Stimulated activated CD8-positive, alpha-beta memory T cell treated with anti-CD3 and anti-CD28 coated beads, Interleukin-7, amount 100 ng/mL, for 24 hours (primary cell): ENCODE measurements at places on chromosomes 1 and 21.

DNA sequence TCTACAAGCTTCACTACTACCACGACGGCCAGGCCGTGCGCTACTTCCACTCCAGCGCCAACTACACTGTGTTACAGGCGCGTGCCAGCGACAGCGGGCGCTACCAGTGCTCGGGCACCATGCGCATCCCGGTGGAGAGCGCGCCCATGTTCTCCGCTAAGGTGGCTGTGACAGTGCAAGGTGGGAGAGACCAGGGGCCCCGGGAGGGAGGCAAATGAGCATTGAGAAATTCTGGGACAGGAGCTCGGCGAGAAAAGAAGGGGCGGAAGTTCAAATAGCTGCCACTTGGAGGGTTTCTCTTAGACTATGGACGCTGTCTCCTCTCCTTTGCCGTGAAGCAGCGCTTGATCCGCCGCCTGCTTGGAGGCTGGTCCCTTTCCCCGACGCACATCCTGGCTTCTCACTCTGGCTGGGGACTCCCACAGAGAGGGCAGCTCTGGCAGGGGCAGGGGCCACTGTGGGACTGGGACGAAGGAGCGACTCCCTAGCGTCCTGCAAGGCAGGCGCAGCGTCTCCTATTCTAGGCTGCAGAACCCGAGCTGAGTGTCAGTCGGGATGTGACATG is 4.6 kb downstream of the FCRLB start:
- no peak for DNase-seq

- no peak for DNase-seq
Observed at GRCh38 chr1:184724843-184725242, 29.8 kb downstream of the EDEM3 start.

DNA sequence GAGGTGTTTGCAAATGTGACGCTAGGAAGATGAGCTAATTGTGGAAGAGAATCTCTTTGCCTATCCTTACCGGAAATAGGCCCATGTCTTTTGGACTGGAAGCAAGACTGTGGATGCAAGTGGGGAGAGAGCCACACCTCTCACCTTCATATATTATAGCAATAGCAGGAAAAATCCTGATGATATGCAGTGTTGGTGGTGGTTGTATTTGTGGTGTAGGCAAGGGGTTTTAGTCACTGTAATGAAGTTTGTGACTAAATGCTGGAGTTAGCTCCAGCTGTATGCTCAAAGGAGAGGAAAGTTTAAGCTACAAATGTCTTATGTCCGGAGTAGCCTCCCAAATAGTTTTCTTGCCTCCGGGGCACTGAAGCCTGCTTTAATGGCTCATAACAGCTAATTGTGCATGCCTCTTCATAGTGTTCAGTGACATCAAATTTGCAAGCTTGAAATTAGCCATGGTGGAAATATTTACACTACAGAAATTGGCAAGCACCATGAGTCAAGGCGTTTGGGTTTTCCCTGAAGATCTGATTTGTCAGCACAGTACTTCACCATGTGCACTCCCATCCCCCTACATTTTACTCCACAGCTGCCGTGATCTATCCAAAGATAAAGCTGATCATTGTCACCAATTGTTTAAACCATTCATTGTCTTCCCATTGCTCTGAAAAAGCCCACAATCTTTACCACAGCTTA is 102.6 kb upstream of the ZNF644 start:
- DNase-seq: no peak

DNA sequence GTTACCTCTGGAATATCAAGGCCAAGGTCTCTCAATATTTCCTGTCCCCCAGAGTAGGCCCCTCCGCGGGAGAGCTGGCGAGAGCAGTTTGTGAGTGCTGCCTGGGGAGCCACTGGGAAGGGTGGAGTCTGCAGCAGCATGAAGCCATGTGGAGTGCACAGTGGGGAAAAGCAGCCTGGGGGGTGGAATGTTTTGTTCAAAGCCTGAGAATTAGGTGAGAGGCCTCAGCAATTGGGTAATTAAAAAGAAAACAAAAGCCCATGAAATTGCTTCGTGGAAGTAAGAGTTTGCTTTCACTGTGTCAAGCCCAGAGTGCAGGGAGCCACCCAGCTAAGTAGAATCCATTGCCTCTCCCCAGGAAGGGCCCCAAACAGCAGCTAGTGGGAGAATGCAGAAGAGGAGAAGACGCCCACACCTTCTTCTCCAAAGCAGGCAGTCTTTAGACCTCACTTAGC is 30.2 kb upstream of the DISC1 start:
- DNase-seq: no peak

GRCh38 chr1:157105298-157105987 is 5.8 kb upstream of the ETV3L start:
- DNase-seq: no peak

DNA sequence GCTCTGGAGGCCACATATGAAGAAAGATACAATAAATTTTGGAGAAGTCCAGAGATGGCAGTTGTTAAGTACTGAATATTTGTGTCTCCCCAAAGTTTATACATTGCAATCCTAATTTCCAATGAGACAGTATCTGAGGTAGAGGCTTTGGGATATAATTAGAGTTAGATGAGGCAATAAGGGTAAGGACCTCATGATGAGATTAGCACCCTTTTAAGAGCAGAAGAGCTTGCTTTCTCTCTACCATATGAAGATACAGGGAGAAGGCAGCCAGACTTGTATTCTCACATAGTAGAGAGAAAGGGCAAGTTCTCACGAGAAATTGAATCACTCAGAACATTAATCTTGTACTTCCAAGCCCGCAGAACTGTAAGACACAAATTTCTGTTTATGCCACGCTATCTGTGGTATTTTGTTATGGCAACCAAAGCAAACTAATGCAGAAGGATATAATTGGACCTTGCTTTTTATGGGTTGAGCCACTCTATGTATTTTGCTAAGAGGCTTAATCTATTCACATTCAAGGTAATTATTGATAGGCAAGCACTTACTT is 430.1 kb downstream of the KCNT2 start:
- DNase-seq: no peak

DNA sequence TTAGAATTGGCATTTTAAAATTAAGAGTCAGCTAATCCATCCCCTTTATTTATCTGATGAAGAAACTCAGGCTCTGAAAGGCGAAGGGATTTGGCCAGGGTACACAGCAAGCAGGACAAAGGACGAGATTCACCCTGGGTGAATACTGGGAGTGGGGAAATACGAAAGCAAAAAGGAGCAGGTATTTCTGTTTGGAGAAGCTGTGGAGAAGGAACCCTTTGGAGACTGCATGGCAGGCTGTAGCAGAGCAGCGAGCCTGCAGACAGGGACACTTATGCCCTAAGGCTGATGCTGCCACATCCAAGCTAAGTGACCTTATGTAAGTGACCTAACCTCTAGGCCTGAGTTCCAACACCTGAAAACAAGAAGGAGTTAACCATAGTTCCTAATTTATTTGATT is 207.2 kb upstream of the C1orf87 start:
- DNase-seq: no peak

DNA sequence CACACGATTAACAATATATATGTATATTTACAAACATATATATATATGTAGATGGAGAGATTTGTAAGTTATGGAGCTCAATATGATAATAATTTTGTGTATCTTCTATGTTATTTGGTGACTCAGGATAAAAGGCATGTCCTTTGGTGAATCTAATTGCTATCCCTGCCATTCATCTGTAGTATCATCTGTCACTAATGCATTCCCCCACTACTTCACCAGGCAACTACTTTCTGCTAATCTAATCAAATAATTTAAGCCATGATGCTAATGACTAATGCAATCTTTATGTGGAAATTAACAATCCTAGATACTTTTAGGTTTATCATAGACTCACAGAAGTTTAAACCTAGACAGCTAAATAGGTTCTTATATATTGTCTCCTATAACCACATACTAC is 1074.5 kb downstream of the PLA2G4A start:
- no peak for DNase-seq

GRCh38 chr21:14688412-14688811 is 142.3 kb upstream of the SAMSN1 start:
- no peak for DNase-seq

DNA sequence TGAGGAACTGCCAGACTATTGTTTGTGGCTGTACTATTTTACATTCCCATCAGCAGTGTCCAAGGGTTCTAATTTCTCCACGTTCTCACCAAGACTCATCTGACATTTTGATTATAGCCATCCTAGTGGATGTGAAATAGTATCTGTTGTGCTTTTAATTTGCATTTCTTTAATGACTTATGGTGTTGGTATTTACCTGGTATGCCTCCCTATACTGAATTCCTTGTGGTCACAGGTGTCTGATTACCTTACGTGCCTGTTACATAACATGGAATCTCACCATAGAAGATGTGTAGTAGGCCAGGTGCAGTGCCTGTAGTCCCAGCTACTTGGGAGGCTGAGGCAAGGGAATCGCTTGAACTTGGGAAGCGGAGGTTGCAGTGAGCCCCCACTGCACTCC is 13.5 kb downstream of the ZYG11A start:
- no peak for DNase-seq

DNA sequence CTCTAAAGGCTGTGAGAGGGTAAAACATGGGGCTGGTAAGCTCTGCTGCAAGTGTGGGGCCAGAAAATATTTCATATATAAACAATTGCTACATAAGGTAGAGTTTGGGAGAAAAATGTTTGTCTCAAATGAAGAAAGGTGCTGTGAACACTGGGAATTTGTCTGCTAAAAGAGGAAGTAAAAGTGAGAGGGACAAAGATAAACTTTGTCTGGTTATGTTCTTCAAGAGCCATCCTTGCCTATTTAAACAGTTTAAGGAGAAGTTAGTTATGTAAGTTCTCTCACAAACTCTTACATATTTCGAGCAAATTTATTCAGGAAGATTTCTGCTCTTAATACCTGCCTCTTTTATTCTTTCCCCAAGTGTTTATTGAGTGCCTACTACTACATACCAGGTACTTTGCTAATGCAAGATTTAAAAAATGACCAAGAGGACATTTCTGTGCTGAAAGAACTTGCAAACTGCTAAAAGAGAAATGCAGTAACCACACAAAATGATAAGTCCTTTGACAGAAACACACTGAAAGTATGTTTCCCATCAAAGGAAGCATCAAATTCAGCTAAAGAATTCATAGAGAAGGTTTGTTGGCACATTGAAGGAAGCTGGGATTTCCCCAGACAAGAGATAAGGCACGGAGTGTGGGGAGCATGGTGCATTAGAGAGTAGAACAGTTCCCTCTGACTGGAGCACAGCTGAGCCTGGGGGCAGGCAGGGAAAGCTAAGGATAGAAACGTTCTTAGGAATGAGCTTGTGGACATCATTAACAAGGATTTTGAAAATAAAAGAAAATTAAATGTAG is 549.1 kb downstream of the PTBP2 start:
- no peak for DNase-seq

- DNase-seq: no peak
Observed at GRCh38 chr1:170556917-170557316, 25.0 kb downstream of the GORAB start.

DNA sequence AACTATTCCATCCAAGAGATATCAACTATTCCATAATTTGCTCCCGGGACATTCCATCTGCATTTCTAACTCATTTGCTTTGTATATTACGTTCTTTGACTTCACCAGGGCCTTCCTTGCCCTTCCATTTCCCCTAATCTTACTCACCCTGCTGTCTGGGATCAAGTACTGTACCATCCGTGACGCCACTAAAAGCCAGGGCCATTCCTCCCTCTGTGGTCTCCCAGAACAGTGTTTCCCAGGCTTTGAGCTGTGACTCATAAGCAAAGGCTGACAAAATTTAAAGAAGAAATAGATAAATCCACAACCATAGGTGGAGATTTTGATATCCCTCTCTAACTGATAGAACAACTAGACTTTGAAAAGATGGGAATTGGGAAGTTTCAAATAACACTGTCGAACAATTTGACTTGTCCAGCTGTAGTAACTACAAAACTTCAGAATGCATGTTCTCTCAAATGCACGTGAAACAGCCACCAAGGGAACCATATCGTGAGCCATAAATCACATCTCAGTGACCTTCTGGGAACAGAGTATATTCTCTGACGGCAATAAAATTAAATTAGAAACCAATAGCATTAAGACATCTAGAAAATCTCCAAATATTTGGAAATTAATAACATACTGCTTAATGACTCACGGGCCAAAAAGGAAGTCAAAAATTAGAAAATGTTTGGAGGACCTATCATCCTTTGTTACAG is 501.0 kb downstream of the SETD4 start:
- DNase-seq: no peak

DNA sequence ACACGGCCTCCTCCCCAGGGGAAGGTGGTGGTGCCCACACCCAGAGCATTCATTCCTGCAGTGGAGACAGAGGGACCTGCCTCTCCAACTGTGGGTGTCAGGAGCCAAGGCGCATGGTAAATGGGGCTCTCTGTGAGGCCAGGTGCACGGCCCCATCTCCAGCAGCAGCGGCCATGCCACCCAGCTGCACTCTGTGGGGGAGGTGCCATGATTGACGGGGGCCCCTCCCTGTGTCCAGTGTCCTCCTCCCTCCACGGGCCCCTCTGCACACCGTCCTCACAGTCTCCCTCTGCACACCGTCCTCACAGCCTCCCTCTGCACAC is 83.6 kb upstream of the COL6A1 start:
- DNase-seq: no peak

- DNase-seq: no peak
Observed at GRCh38 chr21:16404776-16405175, 675.0 kb downstream of the USP25 start.

GRCh38 chr1:62800825-62801306 is 16.9 kb downstream of the ATG4C start:
- DNase-seq: no peak

DNA sequence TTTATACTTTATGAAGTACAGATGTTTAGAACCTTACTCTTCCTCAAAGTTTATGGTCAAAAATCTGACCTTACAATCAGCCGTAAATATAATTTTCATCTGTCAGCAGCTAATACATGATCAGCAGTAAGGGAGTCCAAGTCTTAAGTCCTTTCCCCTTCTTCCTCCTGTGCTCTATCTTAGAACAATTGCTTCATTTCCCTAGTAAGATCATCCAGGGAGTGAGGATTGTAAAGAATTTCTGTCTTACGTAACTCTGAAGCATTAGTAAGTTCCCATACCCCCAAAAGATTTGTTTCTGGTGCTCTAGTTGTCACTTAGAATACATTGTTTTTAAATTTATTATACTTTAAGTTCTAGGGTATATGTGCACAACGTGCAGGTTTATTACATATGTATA is 2.1 kb downstream of the SETDB1 start:
- DNase-seq: no peak

DNA sequence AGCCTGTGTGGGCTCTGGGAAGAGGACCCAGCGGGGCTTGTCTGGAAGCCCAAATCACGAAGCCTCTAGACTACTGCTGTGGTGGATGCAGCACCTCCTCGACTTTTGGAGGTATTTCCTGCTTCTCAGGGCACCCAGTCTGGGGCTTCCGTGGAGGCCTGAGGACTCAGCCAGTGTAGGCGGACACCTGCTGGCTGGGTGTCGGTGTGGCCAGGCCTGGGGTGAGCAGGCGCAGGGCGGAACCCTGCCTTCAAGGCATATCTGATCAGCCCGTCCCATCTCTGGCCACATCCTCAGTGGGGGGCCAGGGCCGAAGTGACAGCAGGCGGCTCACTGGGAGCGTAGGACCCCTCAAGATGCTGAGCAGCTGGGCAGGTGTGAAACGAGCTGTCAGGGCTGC is 6.9 kb downstream of the PLCH2 start:
- DNase-seq: no peak

GRCh38 chr21:29741761-29742160 is 198.0 kb downstream of the GRIK1 start:
- no peak for DNase-seq

GRCh38 chr1:61237659-61238358 is 155.4 kb downstream of the NFIA start:
- DNase-seq: no peak
